Stimulated activated naive CD4-positive, alpha-beta T cell (primary cell): ENCODE measurements at places on chromosomes 16 and 17.

- no peak for DNase-seq
Measured at GRCh38 chr17:75318615-75319222, 29.5 kb upstream of the SLC25A19 start.

GRCh38 chr17:72151565-72152386 lies 31.0 kb downstream of the SOX9 start:
- no peak for DNase-seq

GRCh38 chr17:31525801-31526549 lies 134.5 kb downstream of the RAB11FIP4 start:
- no peak for DNase-seq

- no peak for DNase-seq
Measured at GRCh38 chr16:85979605-85980004, 80.6 kb downstream of the IRF8 start.

DNA sequence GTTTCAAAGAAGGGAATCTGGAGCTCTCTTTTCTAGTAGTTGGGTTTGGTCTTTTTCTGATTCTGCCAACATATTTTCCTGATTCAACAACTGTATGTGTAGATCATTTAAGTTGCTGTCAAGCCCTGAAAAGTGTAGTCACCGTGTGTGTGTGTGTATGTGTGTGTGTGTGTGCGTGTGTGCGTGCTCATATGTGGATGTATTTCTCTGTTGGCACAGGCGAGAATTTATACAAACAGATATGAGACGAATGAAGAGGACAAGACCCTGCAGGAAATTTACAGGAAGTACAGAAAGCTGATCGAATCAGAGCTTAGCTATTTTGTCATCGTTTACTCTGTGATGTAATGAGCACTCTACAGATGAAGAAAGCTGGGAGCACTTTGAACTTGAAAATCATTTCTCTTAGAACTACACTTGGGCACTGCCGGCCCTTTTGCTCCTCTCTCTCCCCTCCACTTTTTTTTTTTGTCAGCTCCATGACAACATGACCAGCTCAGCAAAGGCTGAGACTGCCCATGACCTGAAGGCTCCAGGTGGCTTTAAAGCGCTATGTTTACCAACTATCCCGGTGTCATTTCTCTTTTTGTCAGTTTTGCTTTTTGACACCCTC lies 11.2 kb downstream of the FBXO39 start:
- no peak for DNase-seq

- DNase-seq, result no peak
Measured at GRCh38 chr16:52316241-52316640, 230.7 kb downstream of the TOX3 start.

- DNase-seq, result no peak
Measured at GRCh38 chr17:55731586-55732250, 9.1 kb upstream of the TMEM100 start.

DNA sequence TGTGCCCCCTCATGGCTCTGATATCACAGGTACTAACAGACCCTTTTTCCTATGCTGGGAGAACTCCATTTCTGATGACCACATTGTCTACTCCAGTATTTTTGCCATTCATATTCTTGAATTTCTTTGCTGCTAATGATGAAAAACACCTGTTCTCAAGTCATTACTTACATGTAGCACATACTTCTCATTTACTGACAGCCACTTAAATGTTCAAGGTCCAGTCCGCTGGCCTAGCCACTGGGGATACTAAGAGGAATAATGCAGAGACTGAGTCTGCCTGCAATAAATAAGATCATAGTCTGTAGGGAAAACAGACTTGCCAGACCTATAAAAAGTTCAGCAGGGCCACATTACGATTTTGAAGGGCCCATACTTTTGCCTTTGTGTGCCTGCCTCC lies 27.5 kb downstream of the TEX14 start:
- DNase-seq, result no peak

DNA sequence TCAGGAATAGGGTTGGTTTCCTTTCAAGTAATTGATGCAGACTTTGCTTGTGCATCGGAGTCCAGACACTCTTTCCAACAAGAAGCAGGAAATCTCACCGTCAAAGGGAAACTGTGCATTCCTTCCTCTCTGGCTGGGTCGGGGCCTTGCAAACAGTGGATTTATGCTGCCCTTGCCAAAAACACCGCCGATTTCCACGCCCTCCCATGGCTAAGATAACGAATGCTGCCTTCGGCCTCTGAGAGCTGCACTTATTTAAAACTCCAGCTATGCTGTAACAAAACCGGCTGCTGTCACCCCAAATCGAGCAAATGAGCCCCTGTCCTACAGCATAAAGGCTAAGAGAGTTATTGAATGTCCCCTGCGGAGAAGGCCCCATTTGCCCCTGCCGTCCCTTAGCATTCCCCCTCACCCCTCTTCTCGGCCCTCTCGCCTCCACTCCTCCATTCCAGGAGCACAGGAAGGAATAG lies 275.5 kb upstream of the IRX5 start:
- DNase-seq, result no peak
